ENCODE measurements at places on chromosomes 11 and 22. TPM values are rescaled to one million over a fixed set of nuclear protein-coding genes. Genes with fewer than 3 reads are reported as not detected.

GRCh38 chr11:69567951-69568808, 72.8 kb upstream of the CCND1 start:
- no peak overlapping the region for H3K27ac ChIP-seq
- H3K4me1 ChIP-seq, result no peaks in the 10 kb centered on the region
- H3K36me3 ChIP-seq, result no peaks in the 10 kb centered on the region
- peak; percentile 13 for DNase-seq
- H3K4me3 ChIP-seq, result no peak overlapping the region

DNA sequence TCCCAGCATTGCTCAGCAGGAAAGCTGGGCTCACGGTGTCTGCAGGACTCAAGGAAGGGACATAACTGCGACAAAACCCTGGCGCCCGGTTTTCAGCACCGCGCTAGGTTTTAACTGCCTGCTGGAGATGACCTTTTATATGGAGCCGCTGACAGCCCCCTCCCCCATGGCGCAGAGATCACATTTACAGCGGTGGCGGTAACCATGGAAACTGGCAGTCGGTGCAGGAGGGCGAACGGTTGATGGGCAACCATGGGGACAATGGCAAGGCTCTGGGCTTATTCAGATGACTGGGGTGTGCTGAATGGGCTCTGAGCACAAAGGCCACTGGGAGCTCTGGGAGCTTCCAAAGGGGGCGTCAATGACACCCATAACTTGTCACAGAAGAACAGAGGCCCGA, 37.2 kb downstream of the CELSR1 start:
- no peak for DNase-seq
- H3K4me3 ChIP-seq, result no peak overlapping the region
- H3K36me3 ChIP-seq, result no peaks in the 10 kb centered on the region
- H3K4me1 ChIP-seq, result no peaks in the 10 kb centered on the region
- H3K27me3 ChIP-seq, result no peaks in the 10 kb centered on the region

DNA sequence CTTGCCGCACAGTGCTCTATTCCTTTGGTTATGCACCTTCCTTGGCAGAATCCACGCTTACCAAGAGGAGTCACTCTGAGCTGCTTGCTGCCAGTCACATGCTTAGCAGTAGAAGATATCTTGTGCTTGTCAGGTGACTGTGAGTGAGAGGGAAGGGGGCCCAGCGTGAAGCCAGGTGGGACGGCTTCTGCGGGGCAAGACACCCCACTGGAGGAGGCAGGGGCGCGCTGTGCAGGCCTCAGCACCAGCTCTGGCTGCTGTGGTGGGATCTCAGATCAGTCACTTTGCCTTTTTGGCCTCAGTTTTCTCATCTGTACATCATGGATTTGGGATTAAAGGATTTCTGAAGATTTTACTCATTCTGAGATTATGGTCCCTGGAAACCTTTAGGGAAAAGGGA, 63.9 kb upstream of the B3GAT1 start:
- H3K4me1 ChIP-seq, result no peaks in the 10 kb centered on the region
- no peaks in the 10 kb centered on the region for H3K27me3 ChIP-seq
- no peak for DNase-seq
- H3K4me3 ChIP-seq, result no peak overlapping the region

DNA sequence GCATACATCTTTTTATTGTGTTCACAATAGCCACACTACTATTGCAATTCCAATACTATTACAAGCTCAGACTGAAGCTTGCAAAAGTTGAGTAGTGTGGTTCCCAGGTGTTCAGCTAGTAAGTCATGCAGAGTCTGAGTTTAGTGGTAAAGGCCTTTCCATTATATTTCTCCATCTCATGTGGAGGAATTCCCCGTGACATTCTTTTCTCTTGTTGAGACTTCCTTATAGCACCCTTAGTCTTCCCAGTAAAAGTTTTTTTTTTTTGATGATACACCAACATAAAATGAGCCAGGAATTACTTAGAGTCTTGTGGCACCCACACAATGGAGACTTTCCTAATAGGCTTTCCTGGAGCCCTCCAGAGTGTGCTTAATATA, 110.8 kb downstream of the UVRAG start:
- no peaks in the 10 kb centered on the region for H3K4me1 ChIP-seq
- H3K4me3 ChIP-seq, result no peak overlapping the region
- no peaks in the 10 kb centered on the region for H3K36me3 ChIP-seq
- DNase-seq, result no peak
- H3K27me3 ChIP-seq, result no peaks in the 10 kb centered on the region
- H3K27ac ChIP-seq, result no peak overlapping the region

GRCh38 chr11:124890683-124891372, 6.8 kb downstream of the ROBO4 start:
- H3K27ac ChIP-seq, result no peak overlapping the region
- H3K27me3 ChIP-seq, result no peaks in the 10 kb centered on the region
- DNase-seq, result no peak
- H3K4me1 ChIP-seq, result no peaks in the 10 kb centered on the region

RIMBP3B gene
- not detected for total RNA-seq

SLC43A1 gene
- total RNA-seq, result 173 TPM

DAGLA gene
- 5.5 TPM for total RNA-seq

All from right lobe of liver (tissue), 6 donors.